Activated effector memory CD4-positive, alpha-beta T cell treated with Interleukin-2 at 50 U/mL for 16 hours (primary cell): ENCODE measurements at places on chromosomes 5 and 9.

GRCh38 chr5:150658121-150658520 is 2.9 kb upstream of the MYOZ3 start:
- no peak for DNase-seq

DNA sequence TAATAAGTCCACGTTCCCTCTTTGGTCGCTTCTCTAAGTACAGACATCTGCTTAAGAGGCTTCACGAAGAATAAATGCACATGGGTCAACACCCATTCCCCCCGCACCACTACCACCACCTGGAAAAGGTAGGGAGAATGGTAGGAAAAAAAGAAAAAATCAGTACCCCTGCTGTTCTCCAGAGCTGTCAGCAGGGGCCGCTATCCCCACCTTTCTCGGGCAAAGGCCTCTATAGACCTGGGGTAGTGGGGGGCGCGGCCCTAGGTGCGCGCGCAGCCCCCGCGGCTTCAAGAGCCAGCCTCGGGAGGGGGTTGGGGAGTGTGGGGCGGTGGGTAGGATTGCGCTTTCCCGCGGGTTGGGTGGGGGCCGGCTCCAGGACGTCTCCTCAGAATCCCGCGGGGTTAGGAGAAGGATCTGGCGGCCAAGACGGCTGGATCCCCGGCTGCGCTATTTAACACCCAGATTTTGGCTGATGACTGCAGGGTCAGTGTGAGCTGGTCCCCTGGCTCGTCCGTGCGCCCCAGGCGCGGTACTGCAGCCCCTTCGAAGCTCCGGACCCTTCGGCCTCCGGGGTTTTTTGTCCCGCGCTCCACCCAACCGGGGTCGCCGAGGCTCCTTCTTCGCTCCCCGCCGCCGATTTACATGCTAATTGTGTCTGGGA is 1.6 kb upstream of the SEMA6A start:
- DNase-seq: no peak

- DNase-seq: no peak
These were observed 80.4 kb upstream of the OSMR start for GRCh38 chr5:38765399-38765861.

DNA sequence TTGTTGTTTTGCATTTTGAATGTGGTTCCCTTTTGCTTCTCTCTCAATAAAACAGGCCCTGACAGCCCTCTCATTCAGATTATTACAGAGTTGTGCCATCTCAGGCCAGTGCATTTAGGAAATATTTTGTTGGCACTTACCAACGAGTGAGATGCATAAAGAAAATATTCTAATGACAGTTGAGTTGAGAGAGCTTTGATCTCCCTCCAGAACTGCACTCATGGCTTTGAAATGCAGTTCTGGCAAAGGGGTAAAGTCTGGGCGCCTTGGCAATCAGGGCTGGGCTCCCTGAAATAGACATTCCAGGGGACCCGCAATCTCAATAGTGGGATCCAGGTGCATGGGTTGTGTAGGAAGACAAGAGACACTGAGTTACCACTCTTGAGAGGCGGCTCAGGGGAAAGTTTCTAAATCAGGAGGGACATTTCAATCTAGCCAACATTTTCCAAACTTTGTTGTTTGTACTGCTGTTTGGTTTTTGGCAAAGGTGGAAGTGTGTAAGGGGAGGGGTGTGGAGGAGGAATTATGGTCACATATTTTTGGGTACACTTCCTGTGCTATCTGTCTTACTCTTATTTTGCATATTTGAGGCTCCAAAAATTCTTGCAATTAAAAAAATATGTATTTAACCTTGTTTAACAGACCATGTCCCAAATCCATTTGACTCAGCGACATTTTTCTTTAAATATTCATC is 48.8 kb downstream of the PAPPA start:
- no peak for DNase-seq

DNA sequence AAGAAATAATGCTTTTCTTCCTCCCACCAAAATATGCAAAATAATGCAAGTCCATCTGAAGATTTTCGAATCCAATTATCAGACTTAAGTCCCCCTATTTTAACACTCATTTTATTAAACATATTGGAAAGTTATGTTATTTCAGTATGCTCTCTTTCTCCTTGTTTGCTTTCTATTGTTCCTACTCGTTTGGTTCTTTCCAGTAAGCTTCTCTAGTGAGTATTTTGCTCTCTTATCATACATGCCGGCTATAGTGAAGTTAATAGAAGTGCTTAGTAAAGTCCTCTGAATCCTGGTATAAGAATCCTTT is 517 bp downstream of the ALDH1A1 start:
- no peak for DNase-seq

DNA sequence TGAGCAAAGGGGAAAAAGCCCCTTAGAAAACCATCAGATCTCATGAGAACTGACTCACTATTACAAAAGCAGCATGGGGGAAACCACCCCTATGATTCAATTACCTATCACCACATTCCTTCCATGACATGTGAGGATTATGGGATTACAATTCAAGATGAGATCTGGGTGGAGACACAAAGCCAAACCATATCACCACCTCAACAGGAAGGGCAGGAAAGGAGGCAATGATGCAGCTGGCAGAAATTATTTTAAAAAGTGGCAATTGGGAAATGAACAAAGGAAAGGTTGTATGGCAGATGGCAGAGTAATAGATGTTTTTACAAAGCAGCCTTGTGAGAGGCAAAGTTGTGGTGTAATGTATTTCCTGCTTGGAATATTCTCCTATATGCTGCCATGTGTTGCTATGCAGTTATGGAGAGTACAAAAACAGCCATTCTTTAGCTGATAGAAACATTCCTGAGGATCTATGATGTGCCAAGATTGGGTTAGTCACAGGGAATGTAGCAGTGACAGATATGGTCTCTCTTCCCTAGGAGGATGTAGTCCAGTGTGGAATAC is 138.8 kb downstream of the SMC2 start:
- no peak for DNase-seq

DNA sequence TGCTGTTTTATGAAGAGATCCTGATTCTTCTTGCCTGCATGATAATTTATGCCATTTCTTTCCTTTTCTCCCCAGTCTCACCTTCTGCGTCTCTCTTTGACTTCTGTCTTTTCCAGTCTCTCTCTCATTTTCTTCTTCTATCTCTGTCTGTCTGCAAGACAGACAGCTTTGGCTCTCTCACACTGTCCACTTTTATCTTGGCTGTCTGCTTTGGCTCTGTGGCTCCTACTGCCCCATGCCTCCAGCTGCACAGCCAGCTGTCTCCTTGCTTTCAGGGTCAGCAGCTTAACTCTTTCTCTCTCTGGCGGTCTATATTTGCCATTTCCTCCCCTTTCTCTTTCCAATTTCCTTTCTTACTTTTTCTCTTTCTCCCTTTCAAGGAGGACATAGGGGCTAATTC is 971.1 kb upstream of the COX7C start:
- DNase-seq: no peak

- DNase-seq: no peak
These were observed 14.3 kb downstream of the ATPSCKMT start for GRCh38 chr5:10235350-10235749.

- no peak for DNase-seq
These were observed 182.4 kb downstream of the SEMA5A start for GRCh38 chr5:9363449-9363848.

- no peak for DNase-seq
These were observed 8.2 kb upstream of the IFNA21 start for GRCh38 chr9:21174671-21175070.

DNA sequence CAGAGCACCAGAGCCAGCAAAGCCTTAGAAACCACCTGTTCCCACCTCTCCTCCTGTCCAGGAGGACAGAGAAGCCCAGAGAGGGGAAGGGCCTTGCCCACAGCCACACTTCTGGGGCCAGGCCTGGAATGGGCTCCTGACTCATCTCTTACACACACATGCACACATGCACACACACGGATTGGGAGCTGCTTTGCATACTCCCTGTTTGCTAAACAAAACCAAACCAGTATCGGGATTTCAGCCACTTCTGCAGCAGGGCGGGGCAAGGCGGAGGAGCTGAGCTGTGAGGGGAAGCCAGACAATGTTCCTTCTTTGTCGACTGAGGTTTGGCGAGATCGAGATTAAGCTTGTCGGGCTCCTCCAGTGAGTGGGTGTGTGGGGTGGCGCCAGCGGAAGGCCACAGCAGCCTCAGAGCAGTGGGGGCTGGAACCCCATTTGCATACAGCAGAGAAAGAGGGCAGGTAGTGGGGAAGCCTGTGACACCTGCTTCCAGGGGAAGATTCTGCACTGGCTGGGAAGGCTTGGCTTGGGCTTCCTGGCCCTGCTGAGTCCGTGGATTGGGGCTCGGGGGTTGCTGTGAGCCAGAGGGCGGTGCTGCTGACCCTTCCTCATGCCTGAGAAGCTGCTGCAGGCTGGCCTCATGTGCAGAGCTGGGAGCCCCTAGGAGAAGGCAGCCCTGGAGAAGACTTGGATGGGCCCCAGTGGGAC is 16.1 kb downstream of the GFI1B start:
- DNase-seq: no peak

DNA sequence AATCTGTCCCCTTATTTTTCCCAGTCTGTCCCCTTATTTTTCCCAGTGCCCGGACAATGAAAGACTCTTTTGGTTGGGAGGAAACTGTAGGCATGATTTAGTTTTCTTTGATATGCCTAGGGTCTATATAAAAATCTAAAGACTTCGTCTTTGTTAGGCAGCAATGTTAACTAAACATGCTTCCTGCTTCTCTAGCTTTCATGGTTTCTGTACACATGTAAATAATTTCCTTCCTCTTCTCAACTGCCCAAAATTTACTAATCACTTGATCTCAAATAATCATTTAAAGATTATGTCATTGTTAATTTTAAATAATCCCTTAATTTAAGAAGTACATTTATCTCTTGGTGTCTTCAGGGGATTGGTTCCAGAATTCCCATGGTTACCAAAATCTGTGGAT is 47.8 kb upstream of the RAPGEF6 start:
- DNase-seq: no peak

DNA sequence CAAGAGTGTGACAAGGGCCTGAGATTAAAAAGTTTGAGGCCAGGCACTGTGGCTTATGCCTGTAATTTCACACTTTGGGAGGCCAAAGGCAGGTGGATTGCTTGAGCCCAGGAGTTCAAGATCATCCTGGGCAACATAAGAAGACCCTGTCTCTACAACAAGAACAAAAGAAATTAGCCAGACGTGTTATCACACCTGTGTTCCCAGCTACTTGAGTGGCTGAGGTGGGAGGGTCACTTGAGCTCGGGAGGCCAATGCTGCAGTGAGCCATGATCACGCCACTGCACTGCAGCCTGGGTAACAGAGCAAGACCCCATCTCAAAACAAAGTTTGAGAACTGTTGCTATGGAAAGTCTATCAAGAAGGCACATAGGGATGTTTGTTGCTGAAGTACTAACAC is 25.0 kb downstream of the EXOSC2 start:
- DNase-seq: no peak

DNA sequence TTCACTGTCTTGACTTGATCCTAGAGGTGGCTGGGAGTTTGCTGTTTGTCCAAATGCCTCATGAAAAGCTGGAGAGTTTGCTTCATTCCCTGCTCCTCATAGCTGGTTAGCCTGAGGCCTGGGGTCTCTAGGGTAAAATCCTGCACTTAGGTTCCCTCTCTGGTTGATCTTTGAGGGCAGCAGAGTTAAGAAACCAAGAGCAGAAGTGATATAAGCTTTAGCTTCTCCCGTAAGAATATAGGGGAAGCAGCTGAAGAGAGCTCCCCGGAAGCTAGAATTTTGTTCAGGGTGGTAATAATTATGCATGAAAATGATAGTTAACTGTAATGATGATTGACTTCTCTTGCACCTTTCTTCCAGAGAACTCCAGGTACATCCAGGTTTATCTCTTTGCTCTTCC is 1.4 kb downstream of the FAM53C start:
- DNase-seq: no peak

GRCh38 chr9:20319641-20320337 is 302.5 kb downstream of the MLLT3 start:
- no peak for DNase-seq

- DNase-seq: no peak
These were observed 70.1 kb downstream of the TRIO start for GRCh38 chr5:14213253-14213652.

DNA sequence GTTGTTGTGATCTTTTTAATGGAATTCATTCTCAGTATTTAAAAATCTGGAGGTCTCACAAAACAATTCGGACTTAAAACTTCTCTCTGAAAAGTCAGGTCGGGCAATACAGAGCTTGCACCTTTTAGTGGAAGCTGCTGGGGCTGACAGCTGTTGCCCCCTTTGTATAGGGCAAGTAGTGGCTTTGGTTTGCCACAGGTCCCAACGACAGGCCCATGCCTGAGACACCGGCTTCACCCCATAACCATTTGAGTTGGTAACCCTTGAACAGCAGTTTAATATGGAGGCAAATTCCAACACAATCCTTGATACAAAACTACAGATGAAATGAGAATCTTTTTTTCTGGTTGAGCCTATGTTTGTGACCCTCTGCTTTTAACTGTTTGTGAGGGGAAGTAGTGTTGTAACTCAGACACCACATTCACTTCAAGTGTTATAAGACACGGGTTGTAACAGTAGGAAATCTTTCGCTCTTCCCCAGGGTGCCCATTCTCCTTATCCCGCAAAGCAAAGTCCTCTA is 752 bp upstream of the GLRX start:
- DNase-seq: no peak

DNA sequence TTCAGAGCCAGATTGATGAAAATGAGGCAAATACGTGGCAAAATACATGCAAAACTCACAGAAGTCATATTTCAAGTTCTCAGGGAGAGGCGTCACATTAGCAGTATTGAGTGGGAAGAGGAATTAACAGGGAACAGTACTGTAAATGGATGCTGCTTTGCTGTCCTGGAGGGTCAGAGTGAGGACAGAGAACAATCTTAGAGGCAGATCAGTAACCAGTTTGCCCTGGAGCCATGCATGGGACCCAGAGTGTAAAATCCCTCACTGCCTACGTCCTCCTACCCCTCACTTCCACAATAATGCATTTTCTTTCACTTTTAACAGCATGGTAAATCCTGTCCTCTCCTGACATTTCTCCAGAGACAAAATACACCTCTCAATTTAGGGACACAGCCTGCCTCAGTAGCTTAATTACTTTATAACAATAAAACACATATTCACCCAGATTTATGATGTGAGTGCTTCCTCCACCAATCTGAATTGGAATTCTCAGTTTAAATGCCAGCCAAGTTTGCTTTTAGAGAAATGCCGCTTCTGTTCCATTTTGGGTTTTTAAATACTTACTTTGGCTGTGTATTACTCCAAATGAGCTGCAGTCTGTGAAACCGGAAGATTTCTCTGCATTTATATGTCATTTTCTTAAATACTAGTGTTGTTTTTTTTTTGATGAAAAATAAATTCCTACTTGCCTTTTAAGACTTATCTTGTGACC is 70.0 kb downstream of the LMNB1 start:
- DNase-seq: no peak

DNA sequence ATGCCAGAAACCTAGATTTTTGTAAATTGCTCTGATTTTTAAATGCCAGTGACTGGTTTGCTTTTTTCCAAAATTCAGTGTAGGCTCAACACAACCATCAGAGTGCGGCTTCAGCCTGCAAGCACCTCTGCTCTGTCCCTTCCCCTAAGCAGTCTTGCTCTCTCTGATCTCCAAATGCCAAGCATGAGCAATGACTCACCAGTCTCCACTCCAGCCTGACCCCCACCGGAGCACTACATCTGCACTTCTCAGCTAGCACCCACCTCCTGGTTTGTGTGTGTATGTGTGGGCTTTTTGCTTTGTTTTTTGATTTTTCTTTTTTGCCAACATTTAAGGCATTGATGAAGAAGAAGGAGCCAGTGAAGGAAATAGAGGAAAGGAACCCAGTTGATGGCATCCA is 61.4 kb upstream of the ADRA1B start:
- no peak for DNase-seq

GRCh38 chr9:78212868-78213267 is 23.0 kb upstream of the CEP78 start:
- DNase-seq: no peak

- no peak for DNase-seq
These were observed 1.7 kb upstream of the AIF1L start for GRCh38 chr9:131094622-131095021.

- no peak for DNase-seq
These were observed 9.6 kb upstream of the IFNE start for GRCh38 chr9:21491756-21492155.
